Progenitor cell of endocrine pancreas (in vitro differentiated cells): ENCODE measurements at places on chromosomes 16 and 17.

- DNase-seq, result no peak
Measured at GRCh38 chr17:32281011-32281451, 15.4 kb downstream of the RHBDL3 start.

- DNase-seq, result no peak
Measured at GRCh38 chr16:83171396-83171795, 544.6 kb downstream of the CDH13 start.

DNA sequence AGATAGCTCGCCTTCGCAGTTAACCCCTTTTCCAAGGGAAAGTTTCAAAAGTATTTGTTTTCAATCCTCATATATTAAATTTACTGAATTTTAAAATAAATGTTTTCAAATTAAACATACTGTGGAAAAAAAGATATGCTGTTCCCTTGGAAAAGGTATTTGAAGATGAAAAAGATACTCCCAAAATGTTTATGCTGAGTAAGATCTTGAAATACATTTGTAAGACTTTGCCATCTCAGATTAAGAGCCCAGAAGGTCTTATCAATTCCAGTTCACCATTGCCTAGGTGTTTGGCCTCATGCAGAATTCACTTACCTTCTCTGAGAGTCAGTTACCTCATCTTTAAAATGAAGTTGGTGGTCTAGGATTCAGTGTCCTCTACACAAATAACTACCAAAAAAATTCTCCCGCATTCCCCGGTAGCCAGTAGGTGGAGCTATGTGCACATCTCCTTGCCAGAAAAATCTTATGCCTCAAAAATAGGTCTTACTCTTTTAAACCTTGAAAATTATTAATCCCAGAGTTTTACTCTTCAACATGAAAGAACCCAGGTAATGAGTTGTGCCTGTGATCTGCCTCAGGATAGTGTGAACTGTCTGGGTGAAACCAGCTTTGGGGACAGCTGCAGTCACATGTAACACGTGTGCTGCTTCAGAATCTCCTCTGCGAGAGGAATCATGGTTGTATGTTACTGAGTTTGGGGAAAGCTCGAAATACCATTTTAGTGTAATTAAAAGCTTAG lies 178.3 kb downstream of the MRTFB start:
- DNase-seq, result peak; percentile 24

GRCh38 chr17:17400070-17400469 lies 76.7 kb upstream of the MED9 start:
- no peak for DNase-seq

GRCh38 chr17:72219824-72220493 lies 99.1 kb downstream of the SOX9 start:
- no peak for DNase-seq

- no peak for DNase-seq
Measured at GRCh38 chr16:50888486-50889261, 146.8 kb downstream of the CYLD start.

DNA sequence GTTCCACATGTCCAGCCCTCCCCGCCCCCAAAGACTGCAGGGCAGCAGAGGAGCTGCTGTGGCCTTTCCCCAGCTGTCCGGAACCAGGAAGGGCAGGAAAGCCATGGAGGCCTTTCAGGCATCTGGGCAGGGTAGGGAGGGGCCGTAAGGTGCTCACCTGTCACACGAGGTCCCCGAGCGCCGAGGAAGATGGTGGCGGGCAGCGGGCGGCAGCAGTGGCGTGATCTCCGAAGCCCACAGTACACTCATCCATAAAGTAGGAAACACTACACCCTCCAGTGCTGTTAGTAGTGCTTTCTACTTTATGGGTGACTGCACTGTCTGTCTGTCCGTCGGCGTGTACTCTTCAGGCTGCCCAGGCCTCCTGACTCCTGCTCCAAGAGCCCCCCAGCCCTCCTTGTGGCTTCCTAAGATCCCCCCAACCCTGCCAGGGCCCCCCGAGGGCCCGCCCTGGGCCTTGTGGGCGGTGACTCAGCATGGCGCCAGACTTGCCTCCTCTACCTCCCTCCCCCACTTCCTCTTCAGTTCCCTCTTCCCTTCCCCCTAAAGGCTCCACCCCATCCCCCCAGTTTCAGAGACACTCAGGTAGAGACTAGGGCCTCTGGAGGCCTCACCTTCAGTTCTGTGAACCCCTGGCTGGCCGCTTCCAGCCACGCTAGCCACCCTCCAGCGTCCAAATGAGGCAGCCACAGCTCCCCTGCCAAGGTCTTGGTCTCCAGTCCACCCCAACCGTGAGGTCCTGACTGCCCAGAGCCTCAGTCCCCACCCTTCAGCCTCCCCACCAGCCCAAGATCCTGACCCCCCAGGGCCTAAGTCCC lies 2.6 kb upstream of the TSPOAP1 start:
- DNase-seq, result no peak

- DNase-seq, result no peak
Measured at GRCh38 chr17:43341715-43342588, 56.8 kb upstream of the ARL4D start.

DNA sequence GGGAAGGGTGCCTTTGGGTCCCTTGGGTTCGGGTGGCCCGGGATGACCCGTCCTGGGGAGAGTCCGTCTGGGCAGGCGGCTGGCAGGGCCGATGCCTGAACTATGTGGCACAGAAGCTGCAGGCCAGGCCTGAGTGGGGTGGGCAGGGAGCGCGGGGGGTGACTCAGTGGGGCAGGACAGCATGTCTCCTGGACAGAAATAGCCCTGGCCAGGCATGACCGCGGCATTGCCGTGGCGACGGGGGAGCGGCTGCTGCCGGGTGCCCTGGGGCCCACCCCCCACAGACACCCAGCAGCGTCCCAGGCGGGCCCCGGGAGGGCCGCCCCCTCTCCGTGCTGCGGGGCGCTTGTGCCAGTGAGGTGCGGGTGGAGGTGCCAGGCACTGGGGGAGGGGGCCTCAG lies 1.8 kb upstream of the C1QTNF8 start:
- DNase-seq, result no peak

GRCh38 chr16:67750466-67750865 lies 31.4 kb upstream of the GFOD2 start:
- no peak for DNase-seq

- DNase-seq, result no peak
Measured at GRCh38 chr16:67270931-67271338, 8.4 kb upstream of the PLEKHG4 start.

DNA sequence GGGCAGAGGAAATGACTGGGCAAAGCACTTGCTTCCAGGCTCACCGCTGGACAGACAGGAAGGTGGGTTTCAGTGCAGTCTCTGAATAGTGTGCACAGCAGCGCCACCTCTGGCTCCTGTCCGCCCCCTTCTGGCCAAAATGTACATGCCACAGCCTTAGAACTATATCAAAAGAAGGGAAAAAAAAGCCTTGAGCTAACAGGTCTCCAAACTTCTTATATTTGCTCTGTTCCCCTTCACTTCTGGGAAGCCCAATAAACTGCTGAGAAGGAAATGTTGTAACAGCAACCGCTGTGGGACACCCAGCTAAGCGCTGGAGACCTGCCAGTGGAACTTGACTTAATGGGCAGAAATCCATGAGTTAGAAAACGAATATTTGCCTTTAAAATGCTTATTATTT lies 17.5 kb downstream of the COG7 start:
- DNase-seq, result peak; percentile 42

DNA sequence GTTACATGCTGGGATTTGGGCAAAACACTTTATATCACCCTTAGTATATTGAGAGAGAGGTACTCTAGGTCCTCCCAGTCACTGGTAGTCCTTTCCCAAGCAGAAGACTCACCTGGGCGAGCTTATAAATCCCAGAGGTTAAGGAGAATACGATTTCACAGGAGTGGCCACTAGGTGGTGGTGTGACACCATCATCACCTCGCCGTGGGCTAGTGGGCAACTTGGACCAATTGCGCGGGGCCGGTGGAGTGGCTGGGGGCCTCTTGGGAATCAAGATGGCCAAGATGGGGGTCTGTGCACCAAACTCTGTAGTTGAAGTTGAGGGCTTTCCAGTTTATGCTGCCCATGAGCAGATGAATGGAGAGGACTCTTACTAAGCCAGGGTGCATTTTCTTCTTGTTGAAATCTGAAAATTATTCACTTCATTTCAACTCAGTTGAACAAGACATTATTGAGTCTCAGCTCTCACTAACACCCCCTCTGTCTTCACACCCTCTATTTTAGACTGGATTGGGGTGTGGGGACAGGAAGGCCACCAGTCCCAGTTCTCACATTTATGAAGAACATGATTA lies 38.2 kb upstream of the PIRT start:
- peak; percentile 62 for DNase-seq

GRCh38 chr16:47917118-47917517 lies 238.7 kb downstream of the ABCC12 start:
- DNase-seq, result no peak
